ENCODE measurements at places on chromosomes 5 and 9.

GRCh38 chr9:136512651-136513071 is 29.8 kb upstream of the SEC16A start:
- no peak for DNase-seq

DNA sequence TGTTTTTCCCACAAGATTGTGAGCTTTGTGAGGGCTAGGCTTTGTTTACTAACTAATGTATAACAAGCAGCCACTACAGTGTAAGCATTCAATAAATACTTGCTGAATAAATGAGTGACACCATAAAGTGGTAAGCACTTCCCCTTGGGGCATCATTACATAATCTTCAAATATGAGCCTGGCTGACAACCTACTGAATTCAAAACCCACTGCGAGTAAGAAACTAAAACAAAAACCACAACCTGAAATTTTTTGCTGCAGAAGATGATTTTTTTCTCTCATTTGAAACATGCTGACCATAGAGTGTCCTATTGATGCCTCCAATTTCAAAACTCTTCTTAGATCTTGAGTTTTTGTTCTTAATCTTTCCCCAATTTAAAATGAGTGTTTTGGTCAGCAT is 331.3 kb upstream of the CCNG1 start:
- no peak for DNase-seq

- DNase-seq, result no peak
Measured at GRCh38 chr9:108783731-108784495, 71.9 kb downstream of the ACTL7B start.

- no peak for DNase-seq
Measured at GRCh38 chr9:110452227-110452801, 114.7 kb upstream of the TXNDC8 start.

- no peak for DNase-seq
Measured at GRCh38 chr9:111195766-111196165, 134.3 kb downstream of the OR2K2 start.

DNA sequence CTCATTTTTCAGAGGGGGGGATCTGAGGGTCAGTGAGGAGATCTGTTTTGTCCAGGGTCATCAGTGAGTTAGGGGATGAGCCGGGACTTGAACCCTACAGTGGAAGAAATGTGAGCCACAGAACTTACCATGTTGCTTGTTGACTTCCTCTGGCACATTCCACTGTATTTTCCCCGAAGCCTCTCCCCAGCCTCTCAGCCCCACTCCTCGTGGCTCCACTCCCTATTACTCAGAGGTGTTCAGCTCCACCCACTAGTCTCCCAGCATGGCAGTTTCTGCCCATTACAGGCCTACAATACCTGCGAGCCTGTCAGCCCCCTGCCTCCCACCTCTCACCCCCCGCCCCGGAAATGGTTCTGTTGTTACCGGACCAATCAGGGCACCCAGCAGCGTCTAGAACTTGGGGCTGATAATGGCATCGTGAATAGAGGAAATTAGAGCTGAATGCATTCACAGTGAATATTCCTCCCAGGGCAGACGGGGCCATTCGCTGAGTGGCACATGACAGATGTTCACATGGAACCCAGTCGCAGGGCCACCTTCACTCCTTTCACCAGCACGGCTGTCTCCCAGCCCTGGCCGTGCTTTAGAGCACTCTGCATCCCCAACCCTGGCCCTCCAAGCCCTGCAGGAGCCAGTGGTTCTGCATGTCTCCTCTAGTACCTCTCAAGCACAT is 81.6 kb downstream of the KCNIP1 start:
- no peak for DNase-seq

GRCh38 chr5:55062039-55062779 is 38.2 kb downstream of the GZMK start:
- no peak for DNase-seq

- peak; percentile 81 for DNase-seq
Measured at GRCh38 chr9:93962561-93963440, 7.6 kb upstream of the BARX1 start.

DNA sequence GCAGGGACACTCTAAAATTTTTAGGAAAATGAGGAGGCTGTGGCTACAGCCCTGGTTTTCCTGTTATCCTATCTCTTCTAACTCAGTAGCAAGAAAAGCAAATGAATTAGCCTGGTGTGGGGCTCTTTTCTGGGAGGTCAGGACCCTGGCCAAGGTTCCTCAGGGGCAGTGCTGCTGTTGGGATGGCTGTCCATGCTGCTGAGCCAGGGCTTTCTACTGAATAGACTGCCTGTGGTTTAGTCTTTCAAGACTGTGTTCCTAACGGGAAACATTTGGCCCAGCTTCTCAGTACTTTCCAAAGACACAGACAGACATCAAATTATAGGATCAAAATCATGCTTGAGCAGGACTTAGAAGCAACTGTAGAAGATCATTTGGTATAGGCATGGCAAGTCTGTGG is 18.1 kb downstream of the TNC start:
- DNase-seq, result no peak

DNA sequence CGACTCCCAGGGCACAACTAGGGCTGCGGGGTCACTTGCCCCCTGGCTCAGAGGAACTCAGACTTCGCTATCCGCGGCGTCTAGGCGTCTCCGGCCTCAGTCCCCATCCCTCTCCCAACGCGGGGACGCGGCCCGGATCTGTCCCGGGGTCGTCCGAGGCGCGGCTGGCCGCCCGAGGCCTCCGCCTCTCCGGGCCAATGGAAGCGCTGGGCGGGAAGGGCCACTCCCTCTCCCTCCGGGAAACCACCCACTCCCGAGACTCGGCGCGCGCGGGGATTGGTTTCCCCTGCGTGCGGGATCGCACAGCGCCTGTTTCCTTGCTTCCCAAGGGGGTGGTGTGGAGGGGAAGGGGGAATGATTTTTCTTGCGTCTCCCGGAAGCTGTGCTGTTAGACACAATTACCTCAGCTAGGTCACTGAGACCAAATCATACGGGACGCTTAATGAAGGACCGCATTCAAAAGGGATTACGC is 38.3 kb downstream of the NR2F1 start:
- peak; percentile 83 for DNase-seq

DNA sequence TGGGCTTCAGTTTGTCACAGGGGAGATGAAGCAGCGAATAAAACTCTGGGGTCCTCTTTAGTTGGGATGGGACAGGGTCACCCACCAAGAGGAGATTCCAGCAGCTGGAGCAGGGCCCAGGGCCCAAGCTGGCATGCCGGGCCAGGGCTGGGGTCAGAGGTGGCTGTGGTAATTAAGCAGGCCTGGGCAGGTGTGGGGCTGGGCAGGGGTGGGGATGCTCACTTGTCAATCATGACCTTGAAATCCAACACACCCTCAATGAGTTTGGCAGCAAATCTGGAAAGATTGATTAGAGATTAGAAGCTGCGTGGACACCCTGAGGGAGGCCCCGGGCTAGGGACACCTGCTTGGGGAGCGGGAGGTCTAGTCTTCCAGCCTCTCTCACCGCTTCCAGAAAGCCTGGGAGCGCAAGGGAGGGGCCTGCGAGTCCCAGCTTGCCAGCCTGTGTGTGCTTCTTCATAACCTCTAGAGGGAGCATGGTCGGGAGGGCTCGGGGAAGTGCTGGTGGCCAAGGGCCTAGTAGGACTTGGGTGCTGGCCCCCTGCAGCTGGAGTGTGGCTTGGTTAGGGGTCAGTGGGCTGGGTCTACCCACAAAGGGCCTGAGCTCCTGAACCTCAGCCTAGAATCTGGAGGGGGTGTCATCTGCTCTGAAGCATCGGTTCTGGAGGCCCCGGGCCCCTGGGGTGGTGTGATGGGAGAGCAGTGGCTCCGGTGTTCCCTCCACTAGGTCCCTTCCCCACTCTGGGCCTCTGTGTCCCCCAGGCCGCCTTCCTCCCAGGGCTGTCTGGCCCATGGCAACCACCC is 7.6 kb downstream of the CRAT start:
- no peak for DNase-seq

GRCh38 chr5:90983711-90984124 is 399.4 kb downstream of the ARRDC3 start:
- DNase-seq, result no peak

- DNase-seq, result no peak
Measured at GRCh38 chr9:14783358-14783757, 60.8 kb upstream of the CER1 start.

DNA sequence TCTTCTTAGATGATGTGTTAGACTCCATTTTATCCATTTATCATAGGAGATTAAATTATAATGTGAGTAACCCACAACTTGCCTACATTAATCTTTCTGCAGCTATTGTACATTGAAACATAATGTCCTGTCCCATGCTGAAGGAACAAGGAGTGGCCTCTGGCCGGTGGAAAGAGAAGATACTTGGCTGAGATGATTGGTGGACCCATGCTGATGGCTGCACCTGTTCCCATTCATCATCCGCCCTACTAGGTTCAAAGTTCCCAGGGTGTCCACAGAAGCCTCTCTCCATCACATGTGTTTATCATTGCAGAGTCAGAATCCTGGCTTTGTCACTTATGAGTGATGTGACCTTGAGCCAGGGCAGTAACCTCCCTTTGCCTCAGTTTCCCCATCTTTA is 24.7 kb downstream of the FBXL7 start:
- DNase-seq, result no peak

GRCh38 chr5:179610903-179611265 is 12.6 kb downstream of the HNRNPH1 start:
- DNase-seq, result no peak

- no peak for DNase-seq
Measured at GRCh38 chr9:69179037-69179436, 5.0 kb downstream of the TJP2 start.

DNA sequence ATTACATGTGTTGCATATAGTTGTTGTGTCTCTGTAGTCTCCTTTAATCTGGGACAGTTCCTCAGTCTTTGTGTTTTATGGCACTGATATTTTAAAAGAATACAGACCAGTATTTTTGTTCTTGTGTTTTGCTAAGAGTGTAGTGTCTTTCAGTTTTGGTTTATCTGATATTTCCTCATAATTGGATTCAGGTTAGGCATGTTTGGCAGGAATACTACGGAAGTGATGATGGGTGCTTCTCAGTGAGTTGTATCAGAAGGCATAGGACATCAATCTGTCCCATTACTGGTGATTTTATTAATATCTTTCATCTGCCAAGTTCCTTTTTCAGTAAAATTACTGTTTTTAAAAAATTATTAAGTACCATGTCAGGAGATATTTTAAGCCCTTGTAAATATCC is 212.9 kb downstream of the ARHGEF28 start:
- DNase-seq, result no peak

GRCh38 chr5:55714339-55714738 is 2.2 kb upstream of the SLC38A9 start:
- DNase-seq, result no peak

GRCh38 chr5:42349163-42349562 is 74.1 kb upstream of the GHR start:
- no peak for DNase-seq

GRCh38 chr9:130043654-130044623 is 950 bp upstream of the FNBP1 start:
- DNase-seq, result peak; percentile 86

DNA sequence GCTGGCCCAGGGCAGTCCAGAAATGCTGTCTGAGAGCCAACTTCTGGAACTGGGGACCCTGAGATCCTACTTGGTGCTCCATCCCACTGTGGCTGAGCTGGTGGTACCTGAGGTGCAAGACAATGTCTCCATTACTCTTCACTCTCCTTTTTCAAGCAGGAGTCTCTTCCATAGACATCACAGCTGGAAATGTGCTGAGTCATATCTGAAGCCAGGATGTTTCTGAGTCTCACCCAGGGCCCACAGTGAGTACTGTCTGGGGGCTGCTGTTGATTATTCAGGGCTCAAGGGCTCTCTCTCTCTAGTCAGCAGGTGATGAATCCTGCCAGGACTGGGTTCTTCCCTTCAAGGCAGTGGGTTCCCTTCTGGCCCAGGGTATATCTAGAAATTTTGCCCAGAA is 145.2 kb upstream of the TAS2R1 start:
- no peak for DNase-seq

DNA sequence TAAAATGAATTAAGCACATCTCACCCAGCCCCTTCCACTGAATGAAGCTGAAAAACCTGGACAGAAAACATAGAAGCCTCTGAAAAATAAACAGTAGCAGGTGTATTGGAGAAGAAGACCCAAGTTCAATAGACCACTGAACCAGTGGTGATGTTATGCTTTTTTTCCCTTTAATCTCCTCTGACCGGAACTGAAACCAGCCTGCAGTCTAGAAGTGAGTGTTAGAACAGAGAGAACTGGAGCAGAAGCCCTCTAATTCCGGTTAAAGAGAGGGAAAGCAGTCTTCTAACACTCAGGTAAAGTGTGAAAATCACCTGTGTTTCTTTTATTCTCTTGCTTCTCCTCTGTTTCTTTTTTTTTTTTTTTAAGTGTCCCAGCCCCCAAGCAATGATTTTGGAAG is 83.5 kb upstream of the CCL21 start:
- DNase-seq, result no peak

DNA sequence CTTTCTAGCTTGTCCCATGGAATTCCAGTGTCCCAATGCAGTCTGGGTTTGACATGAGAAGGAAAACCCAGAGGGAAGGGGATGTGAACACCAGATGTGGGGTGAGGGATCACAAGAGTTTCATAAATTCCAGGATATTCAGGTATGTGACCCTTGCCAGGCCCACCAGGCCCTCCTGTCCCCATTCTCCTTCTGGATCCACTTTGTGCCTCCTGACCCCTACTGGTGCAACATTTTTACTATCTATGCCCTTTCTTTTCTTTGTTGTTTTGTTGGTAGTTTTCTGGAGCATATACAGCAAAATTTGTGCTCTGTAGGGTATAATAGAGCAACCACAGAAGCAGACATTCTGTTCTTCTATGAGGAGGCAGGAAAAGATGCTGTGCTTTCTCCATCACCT is 597.0 kb upstream of the GRAMD2B start:
- DNase-seq, result no peak

GRCh38 chr9:31168161-31168560 is 1216.3 kb upstream of the ACO1 start:
- DNase-seq, result no peak

DNA sequence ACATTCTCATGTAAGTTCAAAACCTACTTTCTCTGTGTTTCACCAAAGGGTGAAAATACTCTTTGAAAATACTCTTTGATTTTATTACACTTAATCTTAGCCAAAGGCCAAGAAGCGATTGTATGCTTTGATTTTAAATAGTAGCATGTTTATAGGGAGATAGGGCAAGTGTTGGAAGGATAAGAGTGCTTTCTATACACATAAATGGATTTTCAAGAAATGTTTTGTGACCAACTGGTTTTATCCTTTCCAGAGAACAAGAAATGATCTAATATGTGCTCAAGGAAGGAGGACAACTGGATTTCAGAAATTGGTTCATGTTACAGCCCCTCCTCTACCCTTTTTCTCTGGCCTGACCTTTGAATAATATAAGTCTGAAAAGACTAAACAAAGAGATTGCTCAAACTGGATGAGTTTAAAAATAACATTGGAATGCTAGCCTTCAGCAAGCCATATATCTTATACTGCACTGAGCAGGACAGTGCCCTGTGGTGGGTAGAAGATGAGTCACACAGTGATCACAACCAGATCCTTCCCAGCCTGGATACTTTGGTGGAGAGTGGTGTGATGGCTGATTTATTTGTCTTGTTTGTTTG is 13.1 kb downstream of the PALM2AKAP2 start:
- no peak for DNase-seq

- DNase-seq, result peak; percentile 63
Measured at GRCh38 chr9:134564431-134565170, 77.0 kb upstream of the COL5A1 start.

- no peak for DNase-seq
Measured at GRCh38 chr5:101418713-101419118, 515.6 kb upstream of the ST8SIA4 start.
